Left forelimb (tissue), 1 donor: ENCODE measurements at places on chromosomes 5 and 9.

- DNase-seq = no peak
Measured at GRCh38 chr5:89351975-89352374, 469.0 kb upstream of the MEF2C start.

DNA sequence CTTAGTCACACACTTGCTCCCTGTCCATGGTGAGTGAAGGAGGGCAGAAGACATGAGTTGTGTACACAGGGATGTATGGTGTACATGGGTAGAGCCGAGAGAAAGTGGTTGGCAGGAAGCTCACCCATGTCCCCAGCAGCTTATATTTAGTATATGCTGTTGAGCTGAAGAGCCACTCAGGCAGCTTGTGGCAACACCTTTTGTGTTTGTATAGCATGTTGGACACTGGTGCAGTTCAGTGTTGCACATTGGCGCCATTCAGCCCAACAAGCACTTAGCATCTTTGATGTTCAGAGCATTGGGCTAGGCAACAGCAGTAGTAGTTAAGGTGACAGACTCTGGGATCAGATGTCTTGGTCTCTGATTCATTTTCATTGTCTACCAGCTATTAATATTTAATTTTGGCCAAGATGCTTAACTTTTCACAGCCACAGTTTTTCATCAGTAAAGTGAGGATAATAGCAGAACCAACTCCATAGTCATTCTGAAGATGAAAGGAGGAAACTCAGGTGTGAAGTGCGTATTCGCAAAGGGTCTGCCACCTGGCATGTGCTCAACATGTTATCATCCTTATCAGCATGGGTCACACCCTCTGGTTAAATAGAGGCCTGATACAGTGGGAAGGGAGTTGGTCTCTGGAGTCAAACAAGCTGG, 184.8 kb downstream of the NR3C1 start:
- no peak for DNase-seq

DNA sequence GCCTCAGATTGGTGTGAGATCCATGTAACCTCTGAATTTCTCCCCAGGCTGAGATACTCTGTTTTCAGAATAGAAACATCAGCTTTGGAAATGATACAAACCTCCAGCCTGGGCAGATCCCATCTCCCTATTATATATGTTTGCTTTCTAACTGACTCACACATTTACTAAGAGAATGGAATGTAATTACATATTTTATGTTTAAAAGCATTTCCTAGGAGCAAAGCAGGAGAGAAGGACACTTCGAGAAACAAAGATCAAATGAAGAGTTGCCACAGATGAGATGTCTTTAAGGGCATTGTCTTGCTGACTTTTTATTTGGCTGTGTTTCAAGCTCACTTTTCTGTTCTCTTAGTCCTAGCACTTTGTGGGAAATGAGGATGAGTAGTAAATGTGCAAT, 96.3 kb downstream of the CDH18 start:
- DNase-seq = no peak

DNA sequence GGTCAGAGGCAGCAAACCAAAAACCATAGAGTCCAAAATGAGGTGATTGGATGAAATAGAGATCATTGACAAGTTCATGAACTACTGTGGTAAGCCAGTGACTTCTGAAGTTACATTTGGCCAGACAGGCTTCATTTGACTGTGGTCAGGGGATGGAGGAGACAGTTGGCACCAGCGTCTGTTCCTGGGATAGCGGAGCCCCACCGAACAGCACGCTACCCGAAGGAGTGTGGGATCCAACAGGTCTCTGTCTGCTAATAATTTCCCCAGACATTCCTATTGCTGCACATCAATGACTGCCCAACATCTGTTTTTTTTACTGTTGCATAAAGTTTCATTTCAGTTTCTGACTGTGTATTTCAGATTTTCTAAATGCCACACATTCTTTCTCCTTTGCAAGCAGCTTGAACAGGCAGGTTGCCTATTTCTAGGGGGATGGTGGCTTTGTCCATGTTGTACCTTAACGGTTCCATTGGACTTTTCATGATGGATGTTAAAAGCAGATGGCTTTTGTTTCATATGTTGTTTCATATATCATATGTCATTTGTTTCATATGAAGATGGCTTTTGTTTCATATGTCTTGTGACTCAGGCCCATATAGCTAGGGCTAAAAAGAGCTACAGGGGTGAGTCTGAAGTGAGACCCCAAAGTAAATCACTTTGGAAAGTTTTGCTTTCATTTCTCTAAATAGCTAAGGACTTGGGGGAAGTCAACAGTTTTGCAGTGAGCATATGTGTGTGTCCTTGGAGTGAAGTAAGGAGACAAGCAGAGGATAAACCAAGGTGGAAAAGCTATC, 180.8 kb downstream of the GOLPH3 start:
- peak; percentile 70 for DNase-seq

DNA sequence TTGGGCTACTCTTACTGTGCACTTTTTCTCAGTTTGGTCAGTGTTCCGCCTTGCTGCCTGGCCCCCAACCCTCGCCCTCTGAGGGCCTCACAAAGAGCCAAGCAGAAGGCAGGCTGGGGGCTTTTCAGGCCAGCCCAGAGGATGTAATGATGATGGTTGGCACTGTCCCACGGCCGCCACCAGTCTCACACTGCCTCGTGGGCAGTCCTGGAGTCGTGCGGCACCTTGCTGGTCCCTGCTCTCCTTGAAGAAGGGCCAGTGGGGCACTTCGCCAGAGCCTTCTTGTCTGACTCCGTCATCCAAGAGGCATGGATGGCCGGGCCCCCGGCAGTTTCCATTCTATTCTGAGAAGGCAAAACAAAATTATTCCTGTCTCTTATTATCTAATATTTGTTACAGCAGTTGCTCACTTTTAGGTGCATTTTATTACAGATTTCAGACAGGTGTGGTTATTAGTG, 21.0 kb downstream of the TENT4A start:
- DNase-seq = no peak

GRCh38 chr5:84119252-84119651, 265.4 kb downstream of the EDIL3 start:
- DNase-seq = no peak

DNA sequence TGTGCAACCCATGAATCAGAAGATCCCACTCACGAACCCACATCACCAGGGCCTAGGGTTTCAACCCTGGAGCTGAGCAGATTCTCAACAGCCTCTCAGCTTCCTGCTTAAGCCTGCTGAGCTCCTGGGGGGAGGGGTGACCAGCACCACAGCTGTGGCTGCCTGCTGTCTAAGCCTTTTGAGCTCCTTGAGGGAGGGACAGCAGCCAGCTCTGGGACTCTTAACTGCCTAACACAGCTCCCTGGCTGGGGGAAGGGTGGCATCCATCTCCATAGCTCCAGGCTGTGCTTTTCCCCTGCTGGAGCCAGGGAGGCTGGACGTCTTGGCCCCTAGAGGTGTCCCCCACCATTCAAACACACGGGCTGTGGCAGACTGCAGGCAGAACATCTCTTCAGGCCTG, 250.3 kb downstream of the DMAC1 start:
- peak; percentile 69 for DNase-seq

GRCh38 chr5:138663009-138663408, 87.8 kb upstream of the HSPA9 start:
- DNase-seq = no peak
